Dorsolateral prefrontal cortex (tissue), 122 donors: ENCODE measurements at places on chromosomes 1 and 21.

DNA sequence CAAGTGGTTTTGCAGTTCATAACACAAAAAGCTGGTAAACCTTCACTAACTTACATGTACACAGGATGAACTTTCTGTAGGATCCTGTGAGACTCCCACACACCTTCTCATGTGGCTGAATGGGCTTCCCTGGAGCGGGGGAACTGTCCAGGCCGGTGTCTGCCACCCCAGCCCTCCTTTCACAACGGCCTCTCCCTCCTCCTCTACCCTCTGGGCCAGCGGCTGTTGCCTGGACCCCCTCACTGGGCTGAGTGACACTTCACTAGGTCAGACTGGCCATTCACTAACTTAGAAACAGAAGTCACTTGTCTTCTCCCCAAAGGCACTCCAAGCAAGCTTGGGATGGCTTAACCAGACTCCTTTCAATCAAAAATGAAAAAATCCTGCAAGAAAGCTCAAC, 16.1 kb downstream of the SSU72 start:
- no peak for DNase-seq

- DNase-seq: no peak
Observed at GRCh38 chr1:89271341-89272015, 1.2 kb downstream of the GBP5 start.

- DNase-seq: no peak
Observed at GRCh38 chr21:25494804-25495203, 112.5 kb downstream of the MRPL39 start.

- no peak for DNase-seq
Observed at GRCh38 chr1:218415726-218416125, 70.6 kb downstream of the TGFB2 start.

- DNase-seq: no peak
Observed at GRCh38 chr1:202361701-202362100, 13.2 kb downstream of the PPP1R12B start.

DNA sequence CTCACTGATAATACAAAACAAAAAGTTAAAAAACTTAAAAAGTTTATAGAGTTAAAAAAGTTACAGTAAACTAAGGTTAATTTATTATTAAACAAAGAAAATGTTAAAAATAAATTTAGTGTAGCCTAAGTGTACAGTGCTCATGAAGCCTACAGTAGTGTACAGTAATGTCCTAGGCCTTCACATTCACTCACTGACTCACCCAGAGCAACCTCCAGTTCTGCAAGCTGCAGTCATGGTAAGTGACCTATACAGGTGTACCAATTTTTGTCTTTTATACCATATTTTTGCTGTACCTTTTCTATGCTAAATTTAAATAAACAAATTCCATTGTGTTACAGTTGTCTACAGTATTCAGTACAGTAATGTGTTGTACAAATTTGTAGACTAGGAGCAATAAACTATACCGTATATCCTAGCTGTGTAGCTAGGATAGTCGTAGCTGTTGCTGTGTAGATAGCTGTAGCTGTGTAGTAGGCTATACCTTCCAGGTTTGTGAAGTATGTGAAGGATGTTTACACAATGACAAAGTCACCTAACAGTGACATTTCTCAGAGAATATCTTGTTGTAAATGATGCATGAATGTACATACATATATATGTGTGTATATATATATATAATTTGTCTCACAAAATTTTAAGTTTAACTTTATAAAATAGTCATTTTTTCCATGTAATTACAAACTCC, 140.2 kb downstream of the TGFB2 start:
- DNase-seq: no peak

- no peak for DNase-seq
Observed at GRCh38 chr1:55986003-55986402, 593.4 kb downstream of the PLPP3 start.

DNA sequence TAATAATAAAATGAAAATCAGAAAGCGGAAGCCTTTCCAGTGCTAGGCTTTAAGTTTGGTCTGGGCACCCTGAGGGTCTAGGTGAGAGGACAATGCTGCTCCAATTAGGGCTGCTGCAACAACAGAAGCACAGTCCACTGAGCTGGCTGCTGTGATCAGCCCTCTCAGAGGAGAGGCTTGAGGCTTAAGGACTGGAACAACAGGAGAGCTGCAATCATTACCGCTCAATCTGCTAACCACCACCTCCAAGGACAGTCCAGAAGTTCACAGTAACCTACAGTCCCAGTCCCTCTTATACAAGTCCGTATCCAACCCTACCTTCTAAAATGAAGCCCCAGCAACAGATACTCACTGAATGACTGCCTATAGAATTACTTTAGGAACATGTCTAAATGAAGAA, 62.1 kb downstream of the USP24 start:
- DNase-seq: no peak

DNA sequence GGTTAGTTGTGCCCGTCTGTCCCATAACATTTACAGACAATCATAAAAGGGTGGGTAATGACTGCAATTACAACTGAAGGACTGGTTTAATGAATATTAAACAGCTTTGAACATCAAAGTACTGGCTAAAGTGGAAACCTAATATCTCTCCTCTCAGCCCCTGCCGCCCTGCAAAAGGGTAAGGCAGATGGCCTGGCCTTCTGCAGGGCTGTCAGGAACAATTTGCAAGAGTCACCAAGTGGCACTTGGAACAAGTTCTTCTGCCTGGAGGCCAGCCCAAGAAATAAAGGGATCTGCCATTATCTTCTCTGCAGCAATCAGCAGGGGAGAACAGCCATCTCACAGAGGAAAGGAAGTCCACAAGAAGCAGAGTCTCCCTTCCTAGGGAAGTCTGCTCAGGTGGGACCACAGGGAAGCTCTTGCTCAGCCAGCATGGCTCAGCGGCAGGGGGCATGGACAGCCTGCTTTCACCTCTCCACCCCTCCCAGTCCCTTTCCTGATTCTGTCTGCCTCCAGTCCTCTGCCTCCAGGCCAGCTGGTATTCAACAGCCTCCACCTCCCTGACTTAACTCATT, 96.1 kb downstream of the TRABD2B start:
- no peak for DNase-seq

- no peak for DNase-seq
Observed at GRCh38 chr1:116175611-116176010, 64.4 kb downstream of the MAB21L3 start.

- DNase-seq: no peak
Observed at GRCh38 chr1:57839067-57839466, 415.2 kb upstream of the DAB1 start.

DNA sequence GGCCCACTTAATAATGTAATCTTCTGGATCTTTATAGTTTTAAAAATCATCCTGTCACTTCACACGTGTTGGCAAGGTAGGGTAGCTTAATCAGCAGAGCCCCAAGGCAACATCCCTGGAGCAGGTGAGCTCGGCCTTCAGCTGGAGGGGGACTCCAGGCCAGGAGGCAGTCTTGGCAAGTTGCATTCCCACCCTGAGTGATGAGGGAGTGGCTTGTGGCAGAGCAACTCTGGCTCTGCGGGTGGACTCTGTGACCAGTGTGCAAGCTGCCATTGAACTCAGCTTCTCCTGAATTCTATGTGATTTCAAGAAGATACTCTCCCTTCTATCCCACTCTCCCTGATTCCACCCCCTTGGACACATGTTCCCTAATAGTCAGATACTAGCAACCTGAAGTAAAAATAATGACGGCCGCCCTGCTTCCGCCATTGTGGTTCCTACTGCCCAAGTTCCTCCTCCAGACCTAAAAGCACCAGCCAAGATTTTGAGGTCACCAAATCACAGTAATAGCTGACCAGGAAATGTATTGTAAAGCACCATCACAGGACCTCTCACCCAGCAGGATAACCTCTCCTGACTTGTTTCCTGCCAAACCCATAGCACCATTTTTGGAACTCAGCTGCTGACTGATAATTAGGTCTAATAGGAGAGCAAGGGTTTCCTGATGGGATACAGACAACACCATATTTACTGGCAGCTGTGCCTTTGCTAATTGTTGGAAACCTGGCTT, 11.5 kb upstream of the LYST start:
- no peak for DNase-seq

- no peak for DNase-seq
Observed at GRCh38 chr1:181127898-181128453, 39.5 kb downstream of the IER5 start.

DNA sequence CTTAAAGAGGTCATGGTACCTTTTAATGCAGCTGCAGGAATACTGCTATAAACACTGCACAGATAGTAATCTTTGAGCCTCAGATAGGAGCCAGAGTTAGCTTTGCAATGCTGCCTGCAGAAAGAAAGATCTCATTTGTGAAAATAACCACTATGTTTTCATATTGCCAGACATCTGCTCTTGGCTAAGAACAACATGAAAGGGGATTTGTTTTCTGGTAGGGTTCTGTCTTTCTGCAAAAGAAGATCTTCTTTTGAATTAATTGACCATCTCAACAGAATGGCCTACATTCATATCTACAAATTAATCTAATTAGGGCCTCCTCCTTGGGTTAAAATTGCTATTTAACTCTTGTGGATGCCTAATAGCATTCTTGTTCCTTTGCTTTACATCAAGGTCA, 177.6 kb upstream of the DPYD start:
- DNase-seq: no peak

GRCh38 chr1:38741341-38741740, 118.2 kb downstream of the RRAGC start:
- no peak for DNase-seq

GRCh38 chr1:198201956-198202784, 45.4 kb downstream of the NEK7 start:
- no peak for DNase-seq

DNA sequence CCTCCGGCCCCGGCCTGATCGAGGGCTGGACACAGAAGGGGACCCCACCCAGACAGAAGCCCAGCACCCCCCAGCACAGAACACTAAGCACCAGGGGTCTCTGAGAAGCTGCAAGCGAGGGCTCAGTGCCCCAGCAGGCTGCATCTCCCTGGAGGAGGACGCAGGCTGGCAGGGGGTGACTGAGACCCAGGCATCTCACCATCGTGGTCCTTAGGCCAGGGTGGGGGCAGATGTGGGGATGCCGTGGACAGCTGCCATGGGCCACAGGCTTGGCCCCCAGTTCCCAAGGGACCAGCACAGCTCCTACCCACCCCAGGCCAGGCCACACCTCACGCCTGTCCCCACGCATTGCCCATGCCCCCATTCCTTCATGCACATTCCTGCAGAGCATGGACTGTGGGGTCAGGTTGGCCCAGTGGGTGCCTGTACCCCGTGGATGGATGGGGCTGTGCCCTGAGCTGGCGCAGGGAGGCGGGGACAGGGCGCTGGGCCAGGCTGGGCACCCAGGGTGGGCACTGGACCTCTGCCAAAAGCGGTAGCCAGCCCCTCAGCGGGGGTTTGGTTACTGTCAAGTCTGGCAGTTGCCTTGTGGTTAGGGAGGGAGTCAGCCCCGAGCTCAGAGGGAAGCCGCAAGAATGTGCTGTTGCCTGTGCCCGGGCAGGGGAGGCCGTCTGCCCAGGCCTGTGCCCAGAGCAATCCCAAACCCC, 61.5 kb downstream of the ARHGEF16 start:
- DNase-seq: no peak

- no peak for DNase-seq
Observed at GRCh38 chr1:86846164-86846647, 67.7 kb downstream of the SELENOF start.

DNA sequence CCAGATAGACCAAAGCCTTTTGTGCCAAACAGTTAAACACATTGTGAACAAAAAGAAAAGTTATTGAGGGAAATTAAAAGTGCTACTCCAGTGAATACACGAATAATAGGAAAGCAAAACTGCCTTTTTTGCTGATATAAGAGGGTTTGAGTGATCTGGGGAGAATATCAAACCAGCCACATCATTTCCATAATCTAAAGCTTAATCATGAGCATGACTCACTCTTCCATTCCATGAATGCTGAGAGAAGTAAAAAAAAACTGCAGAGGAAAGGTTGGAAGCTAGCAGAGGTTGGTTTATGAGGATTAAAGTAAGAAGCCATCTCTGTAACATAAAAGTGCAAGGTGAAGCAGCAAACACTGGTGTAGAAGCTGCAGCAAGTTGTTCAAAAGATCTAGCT, 350.6 kb upstream of the NCAM2 start:
- no peak for DNase-seq

- no peak for DNase-seq
Observed at GRCh38 chr1:212301580-212301979, 16.4 kb downstream of the PPP2R5A start.

DNA sequence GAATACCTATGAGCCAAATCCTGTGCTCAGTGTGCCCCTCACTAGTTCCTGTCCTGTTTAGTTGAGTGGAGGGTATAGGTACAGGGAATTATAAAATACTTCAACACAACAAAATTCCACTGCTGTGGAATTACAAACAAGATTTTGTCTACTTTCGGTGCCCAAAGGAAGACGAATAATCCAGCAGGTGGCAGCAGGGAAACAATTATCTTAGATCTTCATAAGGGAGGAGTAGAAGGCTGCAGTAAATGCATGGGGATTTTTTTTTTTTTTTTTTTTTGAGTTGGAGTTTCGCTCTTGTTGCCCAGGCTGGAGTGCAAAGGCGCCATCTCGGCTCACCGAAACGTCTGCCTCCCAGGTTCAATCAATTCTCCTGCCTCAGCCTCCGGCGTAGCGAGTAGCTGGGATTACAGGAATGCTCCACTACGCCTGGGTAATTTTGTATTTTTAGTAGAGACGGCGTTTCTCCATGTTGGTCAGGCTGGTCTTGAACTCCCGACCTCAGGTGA, 2.0 kb upstream of the PIP5K1A start:
- no peak for DNase-seq

DNA sequence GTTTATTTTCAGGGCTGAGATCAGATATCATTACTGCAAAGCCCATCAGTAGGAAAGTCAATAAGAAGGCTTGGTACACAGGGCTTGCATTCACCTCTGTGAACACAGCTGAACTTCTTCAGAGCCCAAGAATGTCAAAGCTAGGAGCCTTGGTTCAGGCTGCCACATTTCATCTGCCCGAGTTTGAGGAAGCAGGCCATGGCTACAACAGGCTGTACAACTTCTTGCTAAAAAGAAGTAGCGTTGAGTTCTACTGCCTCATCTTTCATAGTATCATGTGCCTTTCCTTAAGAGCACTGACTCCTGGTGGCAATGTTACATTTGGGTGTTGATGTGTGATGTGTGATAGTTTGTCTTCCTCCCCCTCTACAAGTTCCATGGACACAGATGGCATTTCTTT, 10.1 kb downstream of the C1orf162 start:
- DNase-seq: no peak

GRCh38 chr1:21298981-21299391, 8.7 kb upstream of the ECE1 start:
- no peak for DNase-seq

GRCh38 chr1:111225717-111226400, 1.7 kb upstream of the CHI3L2 start:
- no peak for DNase-seq
